ENCODE measurements at places on chromosomes 2 and 18.

GRCh38 chr2:200087451-200087850 lies 132.1 kb downstream of the MAIP1 start:
- no peak for DNase-seq

DNA sequence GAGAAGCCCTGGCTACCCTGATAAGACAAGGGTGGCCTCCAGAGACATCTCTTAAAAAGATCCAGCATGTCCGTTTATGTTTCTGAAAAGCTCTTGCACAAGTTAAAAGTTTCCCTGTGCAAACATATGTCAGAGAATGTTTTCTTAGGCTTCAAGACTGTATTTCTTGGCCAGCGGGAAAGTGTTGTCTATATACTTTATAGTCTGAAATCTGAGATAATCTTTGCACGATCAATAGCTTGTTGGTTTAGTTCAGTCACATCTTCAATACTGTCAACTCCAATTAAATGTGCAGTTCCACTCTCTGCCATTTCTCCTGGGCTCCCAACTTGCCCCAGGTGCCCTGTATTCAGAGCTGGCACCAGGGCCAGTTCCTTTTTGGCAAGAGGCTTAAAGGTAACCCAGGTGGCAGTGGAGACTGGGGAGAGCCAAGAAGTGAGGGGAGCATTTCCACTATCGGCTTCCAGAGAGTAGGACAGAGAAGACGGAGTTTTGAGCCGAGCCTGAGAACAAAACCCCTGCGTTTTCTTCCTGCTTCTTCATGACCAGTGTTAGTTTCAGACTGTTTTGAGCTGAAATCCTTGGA lies 64.4 kb downstream of the ACOXL start:
- no peak for DNase-seq

- no peak for DNase-seq
Observed at GRCh38 chr18:25985707-25986394, 104.6 kb downstream of the SS18 start.

DNA sequence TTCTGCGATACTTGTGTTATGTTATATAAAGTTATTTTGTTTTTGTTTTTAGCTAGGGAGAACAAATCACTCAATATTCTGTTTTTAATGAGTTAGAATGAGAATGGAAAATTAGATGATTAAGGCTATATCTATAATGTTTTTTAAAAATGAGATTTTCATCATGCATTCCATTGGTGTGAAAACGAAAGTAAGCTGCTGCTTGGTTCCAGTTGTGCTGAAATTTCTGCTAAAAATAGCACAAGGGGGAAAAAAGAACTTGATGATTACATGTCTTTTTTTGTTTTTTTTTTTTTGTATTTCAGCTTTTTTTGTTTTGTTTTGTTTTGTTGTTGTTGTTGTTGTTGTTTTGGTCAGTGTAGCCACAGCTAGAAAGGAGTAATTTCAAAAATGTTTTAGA lies 242.6 kb upstream of the KCNJ3 start:
- no peak for DNase-seq

GRCh38 chr2:205748639-205749038 lies 66.3 kb downstream of the NRP2 start:
- DNase-seq = no peak

Measured in activated T-cell treated with anti-CD3 and anti-CD28 coated beads for 4 hours (primary cell).